ENCODE measurements at places on chromosomes 2 and 18. TPM values are rescaled to one million over a fixed set of nuclear protein-coding genes. Genes with fewer than 3 reads are reported as not detected.

Gene PROKR1
- not detected for total RNA-seq

Gene GALM
- total RNA-seq, result 47.9 TPM

Gene MTHFD2
- total RNA-seq, result 3.8 TPM

Gene MTLN
- 28.3 TPM for total RNA-seq

Gene CCDC148
- 0.39 TPM for total RNA-seq

Gene RAB17
- total RNA-seq, result 57.5 TPM

Gene DYNAP
- not detected for total RNA-seq

Gene TMEM214
- 52.1 TPM for total RNA-seq

Gene IL36A
- not detected for total RNA-seq

GRCh38 chr18:48831113-48831759, 119.5 kb downstream of the SMAD7 start:
- no peaks in the 10 kb centered on the region for H3K4me1 ChIP-seq
- no peak overlapping the region for H3K4me3 ChIP-seq
- no peaks in the 10 kb centered on the region for H3K27me3 ChIP-seq
- H3K27ac ChIP-seq, result no peak overlapping the region
- DNase-seq, result peak; percentile 21

DNA sequence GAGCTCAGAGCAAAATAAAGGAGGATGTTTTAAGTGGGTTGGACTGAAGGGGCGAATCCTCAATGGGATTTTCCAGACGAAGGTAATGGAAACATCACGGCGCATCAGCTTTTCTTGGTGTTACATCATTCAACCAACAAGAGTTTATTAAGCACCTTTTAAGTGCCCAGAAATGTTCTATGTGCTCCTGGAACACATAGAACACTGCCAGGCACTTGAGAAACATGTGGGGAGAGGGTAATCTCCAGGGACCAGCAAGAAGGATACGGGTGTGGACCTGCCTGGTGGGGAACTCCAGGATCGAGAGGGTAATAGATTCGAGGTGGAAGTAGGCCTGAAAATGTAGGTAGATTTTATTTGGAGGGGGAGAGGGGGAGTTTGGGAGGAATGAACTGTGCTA, 168.6 kb downstream of the PRKCE start:
- H3K36me3 ChIP-seq, result no peaks in the 10 kb centered on the region
- H3K4me3 ChIP-seq, result no peak overlapping the region
- H3K27ac ChIP-seq, result no peak overlapping the region

GRCh38 chr18:76378526-76379215, 116.4 kb downstream of the ZNF516 start:
- H3K36me3 ChIP-seq, result peaks cover 11% of the 10 kb centered on the region
- no peak for DNase-seq
- no peaks in the 10 kb centered on the region for H3K4me1 ChIP-seq
- H3K27ac ChIP-seq, result no peak overlapping the region
- no peak overlapping the region for H3K4me3 ChIP-seq

GRCh38 chr2:172050479-172051125, 34.7 kb upstream of the DLX1 start:
- peaks cover 4% of the 10 kb centered on the region for H3K4me1 ChIP-seq
- no peak overlapping the region for H3K27ac ChIP-seq
- no peaks in the 10 kb centered on the region for H3K27me3 ChIP-seq
- H3K36me3 ChIP-seq, result no peaks in the 10 kb centered on the region

DNA sequence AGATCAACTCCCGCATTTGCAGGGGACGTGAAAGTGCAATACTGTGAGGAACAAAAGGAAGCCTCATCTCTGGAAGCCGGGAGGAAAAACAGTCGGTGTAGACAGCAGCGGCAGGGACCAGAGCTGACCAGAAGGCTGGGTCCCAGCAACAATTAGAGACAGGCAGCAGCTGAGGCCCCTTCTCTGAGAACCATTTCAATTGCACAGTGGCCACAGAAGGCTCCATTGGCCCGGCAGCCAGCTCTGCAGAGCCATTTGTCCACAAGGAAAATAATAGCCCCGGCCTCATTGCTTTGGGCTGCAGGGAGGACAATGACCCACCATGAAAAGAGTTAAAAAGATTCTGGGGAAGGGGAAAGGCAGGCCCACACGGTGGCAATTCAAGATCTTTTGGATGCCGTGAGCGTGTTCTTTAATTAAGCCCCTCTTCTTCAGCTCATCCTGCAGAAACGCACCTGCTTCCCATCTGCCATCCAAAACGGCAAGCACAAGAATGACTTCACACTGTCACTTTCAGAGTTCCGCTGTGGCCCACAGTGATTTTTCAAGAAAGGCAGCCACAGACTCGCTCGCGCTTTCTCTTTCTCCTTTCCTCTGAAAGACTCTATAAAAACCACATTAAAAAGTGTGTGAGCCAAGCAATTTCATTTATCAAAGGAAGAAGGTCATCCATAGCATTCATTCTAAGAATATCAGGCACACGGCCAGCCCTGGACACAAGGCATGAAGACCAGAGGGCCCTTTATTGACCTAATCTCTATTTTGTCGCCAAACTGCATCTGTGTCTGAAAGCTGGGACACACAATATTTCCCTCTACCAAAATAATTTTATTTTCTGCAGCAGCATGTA, 293.6 kb downstream of the SOX11 start:
- H3K4me3 ChIP-seq, result no peak overlapping the region
- no peak overlapping the region for H3K27ac ChIP-seq
- no peaks in the 10 kb centered on the region for H3K36me3 ChIP-seq
- DNase-seq, result no peak
- H3K27me3 ChIP-seq, result no peaks in the 10 kb centered on the region
- no peaks in the 10 kb centered on the region for H3K4me1 ChIP-seq

DNA sequence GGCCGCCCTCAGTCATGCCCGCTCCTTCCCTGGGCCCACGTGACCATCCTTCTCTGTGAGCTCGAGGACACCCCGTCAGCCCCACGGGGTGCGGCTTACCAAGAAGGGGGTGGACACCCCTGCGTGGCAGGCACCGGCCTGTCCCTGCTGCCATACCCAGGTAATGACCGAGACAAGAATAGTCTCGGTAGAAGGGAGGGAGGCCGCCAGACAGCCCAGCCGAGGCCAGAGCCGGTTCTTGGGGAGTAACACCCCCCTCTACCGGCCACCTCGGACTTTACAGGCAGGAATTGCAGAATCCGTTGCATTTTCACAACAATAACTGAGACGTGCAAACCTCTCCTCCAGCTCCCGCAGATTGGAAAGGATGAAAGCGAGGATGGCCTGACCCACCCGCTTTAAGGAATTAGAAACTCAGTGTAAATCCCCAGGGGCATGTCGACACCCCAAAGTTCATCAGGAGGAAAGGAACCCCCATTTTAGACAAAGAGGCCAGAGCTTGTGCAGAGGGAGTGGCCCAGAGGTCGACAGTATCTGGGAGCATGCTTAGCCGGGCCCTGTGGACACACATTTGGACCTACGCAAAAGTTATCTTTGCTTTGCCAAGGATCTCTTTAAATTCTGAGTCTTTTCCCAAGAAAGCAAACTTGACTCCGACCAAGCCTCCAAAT, 60.1 kb upstream of the GLI2 start:
- H3K36me3 ChIP-seq, result no peaks in the 10 kb centered on the region
- H3K4me1 ChIP-seq, result no peaks in the 10 kb centered on the region
- H3K27ac ChIP-seq, result no peak overlapping the region
- H3K27me3 ChIP-seq, result no peaks in the 10 kb centered on the region
- H3K4me3 ChIP-seq, result no peak overlapping the region
- peak; percentile 77 for DNase-seq

- no peak overlapping the region for H3K4me3 ChIP-seq
- peaks cover 12% of the 10 kb centered on the region for H3K4me1 ChIP-seq
Observed at GRCh38 chr2:177289824-177290628, 25.5 kb upstream of the NFE2L2 start.

- no peak overlapping the region for H3K4me3 ChIP-seq
- no peaks in the 10 kb centered on the region for H3K36me3 ChIP-seq
- no peak overlapping the region for H3K27ac ChIP-seq
- DNase-seq, result no peak
Observed at GRCh38 chr18:50429207-50429948, 54.5 kb downstream of the SKA1 start.

DNA sequence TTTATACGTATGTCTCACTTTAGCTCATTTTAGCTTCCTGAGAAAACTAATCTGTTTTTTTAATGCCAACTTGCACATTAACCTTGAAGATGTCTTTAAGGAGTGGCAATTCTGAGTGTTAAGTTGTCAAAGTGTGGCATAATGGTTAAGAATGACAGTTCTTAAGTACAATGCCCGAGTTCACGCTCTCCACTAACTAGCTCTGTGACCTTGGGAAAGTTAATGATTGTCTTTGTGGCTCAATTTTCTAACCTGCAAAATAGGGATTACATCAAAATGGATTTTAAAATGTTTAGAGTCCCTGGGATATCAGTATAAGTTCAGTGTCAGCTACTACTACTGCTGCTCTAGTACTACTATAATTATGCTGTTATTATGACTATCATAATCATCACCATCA, 409.7 kb downstream of the SOCS6 start:
- no peaks in the 10 kb centered on the region for H3K36me3 ChIP-seq
- no peak overlapping the region for H3K4me3 ChIP-seq
- no peaks in the 10 kb centered on the region for H3K4me1 ChIP-seq
- no peak for DNase-seq

DNA sequence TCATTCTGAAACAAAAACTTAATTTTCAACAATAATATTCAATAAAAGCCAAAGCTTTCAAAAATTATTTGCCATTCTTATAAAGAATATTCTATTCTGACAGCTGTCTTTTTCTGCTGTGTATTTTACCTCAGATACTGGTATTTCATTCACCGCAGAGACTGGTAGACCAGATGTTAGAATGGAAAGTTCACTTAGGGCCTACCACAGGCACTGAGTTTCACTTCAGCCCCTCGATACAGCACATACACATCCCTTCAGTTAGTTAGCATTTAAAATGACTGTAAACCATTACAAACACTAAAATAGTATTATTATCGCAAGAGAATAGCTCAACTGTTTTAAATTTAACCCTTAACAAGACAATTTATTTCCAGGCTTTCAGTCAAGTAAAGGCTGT, 24.2 kb upstream of the GATA6 start:
- H3K4me3 ChIP-seq, result no peak overlapping the region
- peaks cover 4% of the 10 kb centered on the region for H3K4me1 ChIP-seq
- H3K27ac ChIP-seq, result no peak overlapping the region

DNA sequence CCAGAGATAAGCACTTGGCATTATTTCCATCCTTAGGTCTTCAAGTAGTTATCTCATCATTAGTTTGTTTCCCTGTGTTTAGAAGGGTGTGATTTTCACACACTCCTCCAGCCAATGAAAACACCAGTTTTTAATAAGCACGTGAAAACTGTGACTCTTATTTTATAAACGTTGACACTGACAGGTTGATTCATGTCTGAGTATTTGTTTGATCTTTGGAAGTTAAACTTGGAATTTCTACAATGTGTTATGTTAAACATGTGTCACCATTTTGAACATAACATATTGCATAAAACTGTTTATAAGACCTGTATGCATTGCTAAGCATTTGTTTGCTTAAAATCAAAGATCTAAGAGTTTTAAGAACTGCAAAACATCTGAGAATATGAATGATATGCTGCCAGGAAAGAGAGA, 27.6 kb downstream of the SLC40A1 start:
- no peaks in the 10 kb centered on the region for H3K27me3 ChIP-seq
- H3K27ac ChIP-seq, result peak overlapping the region; percentile 84
- H3K36me3 ChIP-seq, result no peaks in the 10 kb centered on the region
